ENCODE measurements at places on chromosomes 2 and 18.

- no peak for DNase-seq
Observed at GRCh38 chr2:81395746-81396145, 1091.2 kb upstream of the LRRTM1 start.

DNA sequence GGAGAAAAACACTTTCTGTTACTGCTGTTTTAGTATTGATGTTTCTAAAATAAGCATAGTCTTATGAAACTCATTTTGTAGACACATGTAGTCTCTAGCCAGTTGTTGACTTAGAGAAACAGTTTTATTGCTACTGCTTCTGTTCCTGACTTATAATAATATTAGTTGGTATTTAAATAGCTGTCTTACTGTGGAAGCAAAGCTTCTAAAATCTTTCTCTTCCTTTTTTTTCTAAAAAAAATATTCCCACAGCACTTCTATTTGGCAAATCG lies 121.8 kb downstream of the MTX2 start:
- no peak for DNase-seq

GRCh38 chr18:9558387-9559064 lies 55.8 kb downstream of the PPP4R1 start:
- no peak for DNase-seq

DNA sequence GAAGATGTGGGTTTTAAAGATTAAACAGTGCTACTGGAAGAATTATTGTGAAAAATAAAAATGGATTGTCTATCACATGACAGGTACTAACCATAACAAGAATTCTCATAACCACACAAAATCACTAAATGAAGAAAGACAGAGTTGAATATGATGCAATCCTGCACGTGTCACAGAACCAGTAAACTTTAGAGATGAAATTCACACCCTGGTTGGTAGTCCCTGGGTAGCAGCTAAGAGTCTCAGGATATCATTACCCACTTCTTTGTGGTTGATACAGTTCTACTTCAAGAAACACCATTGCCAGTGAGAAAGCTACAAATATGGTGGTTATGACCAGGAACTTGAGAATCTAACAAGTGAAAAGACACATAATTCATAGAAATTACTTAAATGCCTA lies 450.2 kb downstream of the ERBB4 start:
- DNase-seq, result no peak

DNA sequence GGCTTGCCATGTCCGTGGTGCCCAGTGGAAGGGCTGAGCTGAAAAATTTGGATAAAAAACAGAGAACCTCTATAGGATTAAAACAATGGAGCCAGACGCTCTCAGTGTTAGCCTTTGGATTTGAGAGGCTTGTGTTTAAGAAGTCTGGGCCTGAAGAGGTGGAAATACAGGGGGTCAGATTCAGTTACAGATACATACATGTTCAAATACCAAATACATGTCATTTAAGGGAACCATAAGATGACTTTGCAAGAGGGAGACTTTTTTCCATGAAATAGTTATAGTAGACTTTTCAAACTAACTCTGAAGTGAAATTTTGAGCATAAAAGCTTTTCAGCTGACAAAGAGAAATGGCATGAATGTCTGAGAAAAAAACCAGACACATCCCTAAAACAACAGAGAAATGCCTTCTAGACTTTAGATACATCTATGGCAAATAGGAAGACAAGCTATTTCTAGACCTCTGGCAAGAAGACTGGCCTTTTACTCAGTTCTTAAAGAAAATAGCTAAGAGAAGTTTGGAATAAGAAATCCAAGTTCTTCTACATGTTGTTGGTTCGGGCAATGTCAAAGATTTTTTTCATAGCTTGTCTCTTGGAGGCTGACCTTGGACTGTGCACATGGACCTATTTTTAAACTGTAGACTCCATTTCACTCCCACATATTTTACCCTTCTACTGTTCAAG lies 112.9 kb downstream of the LTBP1 start:
- no peak for DNase-seq
